ENCODE measurements at places on chromosomes 2 and 18.

- no peak for DNase-seq
These were observed 135.3 kb downstream of the CCDC148 start for GRCh38 chr2:158321264-158321663.

DNA sequence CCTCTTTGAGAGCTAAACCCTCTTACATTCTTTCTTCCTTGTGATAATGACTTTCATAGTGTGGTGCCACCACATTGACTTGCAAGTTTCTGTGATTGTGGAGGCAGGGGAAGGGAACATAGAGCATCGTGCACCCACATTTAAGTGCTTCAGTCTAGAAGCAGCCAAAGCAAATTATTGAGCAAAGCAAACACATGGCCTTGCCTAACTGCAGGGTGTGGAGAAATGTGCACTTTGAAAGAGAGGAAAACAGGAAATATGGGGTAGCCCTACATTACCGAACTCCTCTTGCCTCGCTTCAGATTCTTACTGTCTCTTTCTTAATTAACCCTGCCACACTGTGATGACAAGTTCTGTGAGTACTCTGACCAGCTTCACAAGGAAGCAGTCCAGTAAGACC, 814.6 kb downstream of the SLC4A3 start:
- DNase-seq = no peak

DNA sequence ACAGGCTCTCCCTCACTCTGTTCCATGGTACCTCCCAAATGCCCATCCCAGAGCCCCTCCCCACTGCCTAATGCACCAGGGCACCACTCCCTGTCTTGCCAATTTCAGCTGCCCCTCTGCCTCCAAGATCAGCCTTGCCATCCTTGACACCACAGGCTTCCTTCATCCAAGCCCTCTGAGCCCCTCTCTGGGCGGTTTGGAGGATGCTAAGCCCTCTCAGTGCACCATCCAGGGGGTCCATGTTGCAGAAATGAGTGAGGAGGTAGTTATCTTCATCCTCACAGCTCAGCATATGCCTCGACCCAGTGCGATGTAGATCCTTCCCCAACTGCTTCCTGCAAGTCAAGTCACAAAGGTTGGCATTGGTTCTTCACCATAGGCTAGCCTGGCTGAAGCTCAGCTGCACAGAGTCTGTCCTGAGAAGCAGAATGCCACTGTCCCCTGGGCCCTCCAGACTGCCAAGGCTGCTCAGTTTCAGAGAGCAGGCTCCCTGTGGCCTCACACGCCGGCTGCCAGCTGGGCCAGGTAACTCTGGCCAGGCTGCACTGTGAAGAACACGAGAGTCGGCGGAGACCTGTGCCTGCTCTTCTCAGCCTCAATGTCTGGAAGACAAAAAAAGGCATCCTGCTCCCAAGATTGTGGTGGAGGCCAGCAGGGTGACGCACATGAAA, 9.9 kb upstream of the MAP3K2 start:
- no peak for DNase-seq

- DNase-seq = no peak
These were observed 96.7 kb downstream of the ZNF385B start for GRCh38 chr2:179764710-179765109.

All from dorsolateral prefrontal cortex (tissue), 122 donors.